ENCODE measurements at places on chromosomes 12 and 14.
A peak's percentile ranks its signal among the peaks of the same experiment; 100 is the strongest.

GRCh38 chr12:121955258-121956237 lies 37.2 kb downstream of the CFAP251 start:
- no peak for DNase-seq

DNA sequence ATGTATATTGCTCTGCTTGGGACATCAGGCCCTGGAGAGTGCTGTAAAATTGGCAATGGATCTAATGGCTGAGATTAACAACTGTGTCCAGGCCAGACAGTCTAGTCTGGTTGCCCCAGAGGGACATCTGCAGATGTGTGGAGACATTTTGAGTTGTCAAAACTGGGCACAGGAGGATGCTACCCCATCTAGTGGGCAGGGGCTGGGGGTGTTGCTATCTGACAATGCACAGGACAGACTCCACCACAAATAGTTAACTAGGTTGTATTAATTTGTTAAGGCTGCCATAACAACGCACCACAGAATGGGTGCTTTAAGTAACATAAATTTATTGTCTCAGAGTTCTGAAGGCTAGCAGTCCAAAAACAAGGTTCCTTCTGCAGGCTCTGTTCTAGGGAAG lies 302.5 kb upstream of the AMIGO2 start:
- no peak for DNase-seq

DNA sequence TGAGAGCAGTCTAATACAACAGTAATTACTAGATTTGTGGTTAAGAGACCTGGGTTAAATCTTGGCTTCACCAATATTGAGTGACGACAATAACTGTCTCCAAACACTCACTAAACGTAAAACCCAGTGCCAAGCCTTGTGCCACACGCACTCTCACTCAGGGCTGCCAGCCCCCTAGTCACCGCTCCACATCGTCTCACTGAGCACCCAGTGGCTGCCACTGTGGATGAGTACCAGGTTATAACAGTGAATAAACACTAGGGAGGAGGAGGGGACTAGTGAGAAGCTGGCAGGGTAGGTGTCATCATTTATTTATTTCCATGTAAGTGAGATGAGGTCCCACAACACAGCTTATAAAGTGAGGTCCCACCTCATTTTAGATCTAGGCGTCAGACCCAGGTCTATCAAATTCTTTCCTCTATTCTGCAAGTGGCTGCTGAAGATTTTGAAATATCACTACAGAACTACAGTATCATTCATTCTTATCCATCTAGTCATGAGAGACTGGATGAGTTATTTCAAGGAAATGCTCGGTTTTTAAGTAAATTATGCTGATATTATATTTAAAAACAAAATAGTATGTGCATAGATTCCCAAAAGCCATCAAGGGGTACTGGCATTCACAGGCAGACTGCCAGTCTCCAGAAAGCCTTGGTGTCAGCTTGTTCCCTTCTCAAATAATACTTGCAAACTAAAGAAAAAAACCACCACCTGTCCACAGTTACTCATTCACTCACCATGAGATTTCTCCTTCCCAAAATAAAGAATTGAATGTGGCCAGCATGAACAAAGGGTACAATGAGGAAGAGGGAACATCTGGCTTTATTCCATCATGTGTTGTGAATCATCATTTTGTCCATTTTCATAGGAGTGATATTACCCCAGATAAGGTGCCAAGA lies 84.0 kb downstream of the PTPN21 start:
- DNase-seq: no peak

GRCh38 chr12:65881965-65882413 lies 57.7 kb downstream of the HMGA2 start:
- DNase-seq: no peak

- no peak for DNase-seq
Observed at GRCh38 chr14:25436288-25436875, 386.4 kb upstream of the STXBP6 start.

GRCh38 chr14:23639891-23640523 lies 3.8 kb downstream of the DHRS2 start:
- DNase-seq: no peak

DNA sequence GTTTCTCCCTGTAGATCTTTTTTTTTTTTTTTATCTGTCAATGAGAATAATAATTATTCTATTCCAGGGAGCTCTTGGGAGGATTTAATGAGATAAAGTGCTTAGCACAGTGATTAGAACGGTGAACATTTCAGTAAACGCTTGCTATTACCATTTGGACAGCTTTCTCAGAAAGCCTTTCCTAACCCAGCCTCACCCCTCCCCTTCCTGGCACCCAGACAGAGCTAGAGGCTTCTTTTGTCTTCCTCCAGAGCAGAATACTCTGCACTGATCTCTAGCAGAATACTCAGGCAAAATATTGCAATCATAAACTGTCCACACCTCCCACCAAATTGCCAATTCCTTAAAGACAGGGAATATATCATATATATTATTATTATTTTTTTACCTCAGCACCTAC lies 66.6 kb downstream of the ERGIC2 start:
- DNase-seq: no peak

DNA sequence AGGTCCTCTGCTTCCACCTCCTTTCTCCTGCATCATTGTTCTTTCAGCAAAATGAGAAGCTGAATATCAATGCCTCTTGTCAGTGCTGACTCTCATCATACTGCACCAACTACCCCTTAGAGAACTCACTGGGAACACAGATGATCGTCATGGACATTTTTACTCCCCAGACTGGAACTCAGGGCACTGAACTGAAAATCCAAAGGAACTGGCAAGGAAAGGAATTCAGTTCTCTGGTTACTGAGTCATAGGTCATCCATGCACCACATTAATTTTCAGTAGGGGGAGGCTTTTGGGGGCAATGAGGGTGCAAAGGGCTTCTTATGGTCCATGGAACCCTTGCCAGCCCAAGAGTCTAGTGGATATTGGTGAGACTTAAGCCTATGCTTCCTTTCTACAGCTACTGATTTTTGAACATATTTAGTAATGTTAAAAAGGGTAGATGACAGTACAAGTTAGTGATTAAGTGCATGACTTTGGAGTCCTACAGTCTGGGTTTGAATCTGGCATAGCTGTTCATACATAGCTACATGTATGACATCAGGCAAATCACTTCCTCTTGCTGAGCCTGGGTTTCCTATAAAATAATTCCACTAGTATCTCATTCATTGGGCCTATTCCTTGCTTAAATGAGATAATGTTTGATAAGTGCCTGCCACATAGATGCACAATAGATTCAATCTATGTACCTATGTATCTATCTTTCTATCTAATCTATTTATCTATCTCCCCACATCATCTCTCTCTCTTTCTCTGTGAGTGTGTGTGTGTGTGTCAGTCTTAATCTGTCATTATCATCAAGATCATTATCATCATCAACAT lies 29.2 kb downstream of the BBS10 start:
- no peak for DNase-seq

- DNase-seq: no peak
Observed at GRCh38 chr14:57051633-57052032, 217.1 kb downstream of the EXOC5 start.

- DNase-seq: no peak
Observed at GRCh38 chr14:69693145-69693544, 73.8 kb upstream of the SRSF5 start.

DNA sequence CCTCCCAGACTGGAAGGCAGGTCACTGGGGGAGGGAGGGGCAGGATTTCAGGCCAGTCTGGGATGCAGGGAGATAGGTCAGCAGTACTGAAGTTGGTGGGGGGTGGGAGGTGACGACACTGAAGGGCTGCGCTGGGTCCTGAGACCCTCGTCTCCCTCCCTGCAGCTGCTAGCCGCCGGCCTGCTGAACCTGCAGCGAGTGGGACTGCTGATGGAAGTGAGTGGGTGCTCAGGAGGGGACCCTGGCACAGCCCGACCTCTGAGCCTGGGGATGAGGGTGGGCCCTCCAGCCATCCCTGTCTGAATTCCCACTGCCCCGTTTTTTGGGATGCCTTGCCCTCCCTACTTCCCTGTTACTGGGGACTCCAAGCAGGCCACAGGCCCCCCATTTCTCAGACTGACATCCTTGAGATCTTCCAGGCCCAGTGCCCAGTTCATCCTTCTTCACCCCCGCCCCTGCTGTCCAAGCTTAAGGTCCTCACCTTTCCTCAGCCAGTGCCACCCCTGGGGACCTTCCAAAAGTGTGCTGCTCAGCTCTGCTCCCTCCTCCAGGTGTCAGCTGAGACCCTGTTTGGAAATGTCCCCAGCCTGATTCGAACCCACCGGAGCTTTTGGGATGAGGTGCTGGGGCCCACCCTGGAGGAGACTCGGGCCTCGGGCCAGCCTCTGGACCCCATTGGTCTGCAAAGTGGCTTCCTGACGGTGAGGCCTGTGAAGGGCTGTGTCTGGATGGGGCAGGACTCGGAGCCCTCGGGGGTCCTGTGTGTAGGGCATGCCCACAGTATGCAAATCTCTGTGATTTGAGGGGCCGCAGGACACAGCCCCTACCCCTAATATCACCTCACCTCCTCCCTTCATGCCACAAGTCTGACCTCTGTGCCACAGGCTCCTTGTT lies 5.5 kb downstream of the PLEKHG6 start:
- DNase-seq: no peak

- DNase-seq: no peak
Observed at GRCh38 chr14:54591461-54591860, 24.5 kb downstream of the SAMD4A start.

DNA sequence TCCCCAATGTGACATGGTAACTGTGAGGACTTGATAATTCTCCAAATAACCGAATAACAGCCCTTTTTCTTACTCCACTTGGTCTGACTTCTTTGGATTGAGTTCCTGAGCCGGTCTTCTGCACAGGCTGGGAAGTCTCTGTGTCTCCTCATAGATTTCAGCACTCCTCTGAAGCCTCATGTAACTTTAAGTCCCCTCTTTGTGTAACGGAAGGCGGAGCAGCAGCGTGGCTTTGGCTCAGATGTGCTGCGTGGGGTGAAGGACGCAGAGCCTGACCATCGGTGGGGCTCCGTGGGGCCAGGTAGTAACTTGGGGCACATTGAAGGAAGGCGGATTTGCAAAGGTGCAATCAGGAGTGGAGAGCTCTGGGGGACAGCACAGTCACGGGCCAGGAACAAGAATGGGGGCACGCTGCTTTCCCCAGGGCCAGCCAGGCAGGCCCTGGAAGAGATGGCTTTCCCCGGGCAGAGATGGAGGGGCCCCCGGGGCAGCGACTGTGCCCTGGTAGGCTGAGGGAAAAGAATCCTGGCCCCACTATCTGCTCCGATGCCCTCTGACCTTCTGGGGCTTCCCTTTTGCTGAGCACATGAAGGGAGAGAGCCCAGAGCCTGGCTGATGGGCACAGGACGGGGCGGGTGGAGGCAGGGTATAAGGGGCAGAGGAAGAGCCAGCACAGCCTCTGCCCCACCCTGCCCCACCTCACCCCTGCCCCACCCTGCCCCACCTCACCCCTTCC lies 56.9 kb downstream of the ADGRD1 start:
- no peak for DNase-seq

GRCh38 chr14:50635141-50635540 lies 33.0 kb downstream of the SAV1 start:
- no peak for DNase-seq

- peak; percentile 69 for DNase-seq
Observed at GRCh38 chr12:3752741-3753486, at the start of gene CRACR2A. Gene CRACR2A (minus strand): TSS chr12:3753109. CDS start chr12:3696999, 56,110 bp downstream.

GRCh38 chr12:2355198-2355597 lies 302.4 kb downstream of the CACNA1C start:
- no peak for DNase-seq

DNA sequence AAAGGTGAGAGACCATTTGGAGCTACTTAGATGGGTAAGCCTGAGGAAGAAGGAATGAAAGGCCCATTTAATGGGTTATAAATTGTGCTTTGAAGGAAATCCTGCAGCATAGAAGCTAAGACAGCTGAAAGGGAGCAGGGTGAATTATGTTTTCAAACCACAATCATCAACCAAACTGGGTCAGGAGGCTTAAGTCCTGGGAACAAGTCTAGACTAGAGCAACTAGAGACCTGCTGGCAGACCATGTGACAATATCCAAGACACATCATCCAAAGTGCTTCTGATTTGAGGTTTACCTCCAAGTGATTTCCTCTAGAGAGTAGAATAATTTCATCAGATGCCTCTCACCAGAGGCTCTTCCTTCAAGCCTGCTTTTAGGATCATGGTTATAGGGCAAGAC lies 53.7 kb downstream of the MAP3K9 start:
- DNase-seq: no peak

- DNase-seq: no peak
Observed at GRCh38 chr14:88554457-88555286, at the start of gene PTPN21. Gene PTPN21 (minus strand): TSS chr14:88555007. CDS start chr14:88550417, 4,590 bp downstream.

GRCh38 chr12:53975479-53976152 lies 862 bp upstream of the HOTAIR start:
- DNase-seq: no peak

DNA sequence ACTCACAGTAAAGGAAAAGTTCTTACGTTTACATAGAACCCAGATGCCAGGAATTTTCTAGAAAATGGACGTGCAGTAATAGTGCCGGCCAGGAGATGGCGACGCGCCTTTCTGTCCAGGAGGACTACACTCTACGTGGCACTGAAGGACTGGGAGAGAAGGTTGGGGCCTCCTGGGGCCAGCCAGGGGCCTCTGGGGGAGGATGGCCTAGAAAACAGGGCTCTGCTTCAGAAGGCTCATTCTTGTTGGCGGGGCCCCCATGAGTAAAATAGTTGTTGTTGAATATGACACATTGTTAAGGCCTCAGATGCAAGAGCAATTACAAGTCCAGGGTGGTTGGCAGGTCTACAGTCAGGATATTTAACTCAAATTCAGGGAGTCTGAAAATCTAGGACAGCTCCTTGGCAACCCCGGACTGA lies 120.1 kb upstream of the MAX start:
- DNase-seq: peak; percentile 20

GRCh38 chr12:101749657-101750056 lies 10.4 kb upstream of the SYCP3 start:
- no peak for DNase-seq

DNA sequence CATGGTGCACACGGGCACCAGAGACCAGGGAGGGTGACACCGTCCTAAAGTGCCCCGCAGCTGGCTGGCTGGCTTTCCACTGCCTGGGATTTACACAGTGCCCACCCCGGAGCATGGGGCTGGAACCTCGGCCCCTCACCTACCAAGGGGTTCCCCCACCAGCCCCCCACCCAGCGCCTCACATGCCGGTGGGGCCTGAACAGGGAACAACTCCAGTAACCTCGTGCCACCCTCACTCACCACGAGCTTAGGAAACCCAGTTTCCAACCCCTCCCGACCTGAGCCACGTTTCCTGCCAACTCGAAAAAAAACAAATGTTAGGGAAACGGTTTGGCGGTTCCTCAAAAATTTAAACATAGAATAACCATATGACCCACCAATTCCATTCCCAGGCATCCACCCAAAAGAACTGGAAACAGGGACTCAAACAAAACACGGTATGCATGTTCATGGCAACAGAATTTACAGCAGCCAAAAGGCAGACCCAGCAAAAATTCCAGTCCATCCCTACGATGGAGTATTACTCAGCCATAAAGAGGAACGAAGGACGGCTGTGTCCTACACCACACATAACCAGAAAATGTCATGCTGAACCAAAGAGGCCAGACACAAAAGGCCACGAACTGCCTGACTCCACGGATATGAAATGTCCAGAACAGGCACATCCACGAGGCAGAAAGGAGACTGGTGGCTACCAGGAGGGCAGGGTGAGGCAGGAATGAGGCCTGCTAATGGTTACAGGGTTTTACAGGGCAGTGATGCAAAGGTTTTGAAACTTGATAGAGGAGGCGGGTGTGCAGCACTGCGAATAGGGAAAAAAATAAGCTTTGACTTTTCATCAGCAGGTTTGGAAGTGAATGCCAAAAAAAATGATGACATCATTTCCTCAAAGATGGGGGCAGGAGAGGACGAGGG lies 68.9 kb downstream of the NCOR2 start:
- no peak for DNase-seq

All from stimulated activated CD8-positive, alpha-beta memory T cell treated with anti-CD3 and anti-CD28 coated beads, Interleukin-4, amount 100 ng/mL, for 1 hour (primary cell).